T-helper 22 cell (primary cell): ENCODE measurements at places on chromosomes 2 and 18.

GRCh38 chr18:41967680-41968079 lies 12.6 kb downstream of the PIK3C3 start:
- no peak for DNase-seq

DNA sequence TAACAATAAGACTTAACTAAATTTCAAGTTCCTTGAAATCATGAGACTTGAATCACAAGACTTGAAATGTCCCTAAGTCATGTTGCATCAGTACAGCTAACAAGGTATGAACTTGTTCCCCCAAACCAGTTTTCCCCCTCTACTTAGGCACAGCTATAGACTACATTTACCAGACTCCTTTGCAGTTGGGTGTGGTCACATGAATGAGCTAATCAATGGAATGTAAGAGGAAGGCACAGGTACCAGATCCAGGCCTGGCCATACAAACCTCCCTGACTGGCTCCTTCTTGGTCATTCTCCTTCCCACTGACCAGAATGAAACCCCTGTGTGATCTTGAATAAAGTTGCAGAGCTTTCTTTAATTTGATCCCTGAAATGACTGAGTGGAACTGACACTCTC lies 77.8 kb downstream of the DNER start:
- no peak for DNase-seq

DNA sequence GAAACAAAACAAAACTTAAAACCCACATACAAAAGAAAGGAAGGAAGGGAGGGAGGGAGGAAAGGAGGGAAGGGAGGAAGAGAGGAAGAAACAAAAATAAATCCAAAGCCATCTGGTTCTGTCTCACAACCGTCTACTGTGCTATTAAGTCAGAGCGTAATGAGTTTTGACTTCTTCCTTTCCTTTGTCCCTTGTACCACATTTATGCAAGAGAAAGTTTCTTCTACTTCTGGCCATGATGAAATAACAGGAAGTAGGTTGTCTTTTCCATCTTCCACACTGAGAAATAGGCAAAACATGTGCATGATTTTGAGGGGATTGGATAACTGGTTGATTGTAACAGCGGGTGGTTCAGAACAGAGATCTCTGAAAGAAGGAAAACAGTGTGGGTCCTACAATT lies 121.4 kb downstream of the CTAGE1 start:
- no peak for DNase-seq

DNA sequence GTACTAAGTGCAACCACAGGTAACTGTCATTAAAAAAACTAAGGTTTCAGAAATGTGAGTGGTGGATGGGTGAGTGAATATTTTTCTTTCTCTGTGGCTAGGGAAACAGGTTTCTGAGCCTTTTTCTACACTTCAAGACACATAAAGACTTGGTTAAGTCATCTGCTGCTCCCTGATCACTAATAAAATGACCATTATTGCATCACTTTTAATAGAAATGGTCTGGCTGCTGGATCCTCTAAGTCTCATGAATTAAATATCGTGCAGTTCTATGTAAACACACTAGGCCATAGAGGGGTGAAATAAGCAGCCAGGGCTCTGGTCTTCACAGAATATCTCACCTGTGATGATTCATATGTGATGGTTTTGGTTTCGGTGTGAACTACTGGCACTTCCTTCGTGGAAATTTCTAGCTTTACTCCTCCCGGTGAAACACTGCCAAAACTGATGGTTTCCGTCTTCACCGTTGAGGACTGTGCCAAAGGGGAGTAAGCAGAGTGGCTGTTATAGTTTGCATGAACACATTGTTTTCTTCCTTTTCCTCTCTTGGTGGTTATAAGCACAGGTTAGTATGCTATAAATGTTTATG lies 100.4 kb upstream of the ZBTB14 start:
- DNase-seq = no peak

- DNase-seq = no peak
Measured at GRCh38 chr18:12858991-12859390, 25.0 kb downstream of the PTPN2 start.
